ENCODE measurements at places on chromosomes 7 and 10. TPM values are rescaled to one million over a fixed set of nuclear protein-coding genes. Genes with fewer than 3 reads are reported as not detected.

Gene NUTM2B
- total RNA-seq = 2.6 TPM

Gene MGMT
- 18.9 TPM for total RNA-seq

Gene NEBL
- total RNA-seq = not detected

- H3K27ac ChIP-seq = no peak overlapping the region
- DNase-seq = no peak
- no peaks in the 10 kb centered on the region for H3K27me3 ChIP-seq
- no peak overlapping the region for H3K4me3 ChIP-seq
Measured at GRCh38 chr7:157457355-157458253, 120.8 kb downstream of the DNAJB6 start.

- H3K27ac ChIP-seq = no peak overlapping the region
- peaks cover 4% of the 10 kb centered on the region for H3K4me1 ChIP-seq
- H3K4me3 ChIP-seq = no peak overlapping the region
- H3K36me3 ChIP-seq = no peaks in the 10 kb centered on the region
- no peak for DNase-seq
- H3K27me3 ChIP-seq = peaks cover 33% of the 10 kb centered on the region
Measured at GRCh38 chr7:24750441-24751055, 6.7 kb downstream of the GSDME start.

DNA sequence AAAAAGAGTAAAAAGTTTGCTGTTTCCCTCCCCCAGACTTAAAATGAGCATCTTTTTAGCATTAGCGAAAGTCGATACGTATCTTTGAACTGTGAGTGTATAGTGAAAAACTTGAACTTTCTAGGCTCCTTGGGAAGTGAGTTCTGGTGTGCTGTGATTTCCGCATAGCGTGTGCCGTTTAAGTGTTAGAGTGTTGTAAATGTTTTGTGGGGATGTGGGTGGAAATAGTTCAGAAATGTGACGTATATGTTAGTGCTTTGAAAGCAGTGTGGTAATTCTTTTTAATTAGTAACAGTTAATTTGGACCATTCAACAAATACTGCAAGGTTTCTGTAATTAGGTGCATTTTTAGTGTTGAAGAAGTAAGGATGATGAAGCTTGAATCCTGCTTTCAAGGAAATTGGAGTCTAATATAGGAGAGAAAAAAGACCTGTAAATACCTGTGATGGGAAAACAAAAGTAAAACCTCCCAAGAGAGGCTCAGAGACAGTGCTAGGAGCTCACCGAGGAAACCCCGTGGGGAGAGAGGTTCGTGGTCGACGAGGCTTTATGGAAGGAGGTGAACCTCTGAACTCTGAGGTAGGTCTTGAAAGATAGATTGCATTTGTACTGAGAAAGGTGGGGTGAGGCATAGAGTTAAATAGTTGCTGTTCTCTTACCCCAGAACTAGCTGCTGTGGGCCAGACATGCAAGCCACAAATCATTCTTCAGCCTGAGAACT, 40.8 kb downstream of the RBM33 start:
- peak overlapping the region; percentile 49 for H3K27ac ChIP-seq
- H3K4me3 ChIP-seq = peak overlapping the region; percentile 11
- H3K27me3 ChIP-seq = no peaks in the 10 kb centered on the region
- H3K36me3 ChIP-seq = peaks cover 14% of the 10 kb centered on the region

- H3K27ac ChIP-seq = peak overlapping the region; percentile 56
- peaks cover 28% of the 10 kb centered on the region for H3K4me1 ChIP-seq
- H3K27me3 ChIP-seq = peaks cover 3% of the 10 kb centered on the region
- H3K36me3 ChIP-seq = no peaks in the 10 kb centered on the region
Measured at GRCh38 chr7:28581351-28581750, 169.0 kb downstream of the CREB5 start.

GRCh38 chr7:36490419-36490830, 100.8 kb downstream of the ANLN start:
- H3K27ac ChIP-seq = no peak overlapping the region
- no peak for DNase-seq
- no peaks in the 10 kb centered on the region for H3K36me3 ChIP-seq

DNA sequence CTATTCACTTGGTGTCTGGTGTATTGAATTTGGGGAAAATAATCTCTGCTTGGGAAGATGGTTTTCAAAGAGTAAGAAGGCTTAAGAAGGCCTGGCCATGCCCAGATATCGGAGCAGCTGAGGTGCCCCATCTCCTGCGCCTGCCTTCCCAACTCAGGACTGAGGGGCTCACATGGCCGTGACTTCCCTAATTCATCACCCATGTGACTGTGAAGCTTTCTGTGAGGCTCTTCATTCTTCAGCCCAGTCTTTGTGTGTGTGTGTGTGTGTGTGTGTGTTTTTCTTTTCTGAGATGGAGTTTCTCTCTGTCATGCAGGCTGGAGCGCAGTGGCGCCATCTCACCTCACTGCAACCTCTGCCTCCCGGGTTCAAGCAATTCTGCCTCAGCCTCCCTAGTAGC, 53.2 kb downstream of the PROSER2 start:
- H3K27me3 ChIP-seq = peaks cover 3% of the 10 kb centered on the region
- no peak overlapping the region for H3K4me3 ChIP-seq
- H3K36me3 ChIP-seq = no peaks in the 10 kb centered on the region
- peak overlapping the region; percentile 16 for H3K27ac ChIP-seq
- peaks cover 29% of the 10 kb centered on the region for H3K4me1 ChIP-seq
- no peak for DNase-seq

GRCh38 chr10:97684866-97685394, 2.1 kb downstream of the AVPI1 start:
- H3K4me3 ChIP-seq = peak overlapping the region; percentile 39
- DNase-seq = no peak
- H3K36me3 ChIP-seq = no peaks in the 10 kb centered on the region
- H3K4me1 ChIP-seq = peaks cover 33% of the 10 kb centered on the region
- H3K27ac ChIP-seq = no peak overlapping the region

- no peaks in the 10 kb centered on the region for H3K27me3 ChIP-seq
- H3K27ac ChIP-seq = no peak overlapping the region
- DNase-seq = no peak
- H3K36me3 ChIP-seq = no peaks in the 10 kb centered on the region
Measured at GRCh38 chr10:124550293-124551034, 88.8 kb downstream of the LHPP start.
